EL (cell line): ENCODE measurements at places on chromosomes 11 and 22.

- DNase-seq, result no peak
These were observed 50.9 kb upstream of the LINC01488 start for GRCh38 chr11:69430566-69430965.

DNA sequence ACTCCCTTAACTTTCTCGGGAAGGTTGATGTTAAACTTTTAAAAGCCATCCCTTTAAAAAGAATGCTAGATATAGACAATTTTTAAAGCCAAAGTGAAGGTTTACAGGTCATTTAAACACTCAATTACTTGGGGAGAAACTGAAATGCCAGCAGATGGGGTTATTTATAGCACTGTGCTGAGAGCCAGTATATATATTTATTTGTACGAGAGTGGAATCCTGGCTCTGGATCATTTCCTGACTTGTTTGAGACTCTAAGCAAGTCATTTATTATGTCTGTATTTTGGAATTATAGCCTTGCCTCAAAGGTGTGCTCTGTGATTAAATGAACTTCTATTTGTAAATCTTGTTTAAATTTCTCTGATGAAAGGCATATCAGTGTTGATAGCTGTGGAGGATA, 6.8 kb upstream of the ZBED5 start:
- no peak for DNase-seq

- DNase-seq, result peak; percentile 3
These were observed 154.4 kb upstream of the FAT3 start for GRCh38 chr11:92070026-92070889.

GRCh38 chr11:8356216-8356615, 92.5 kb upstream of the LMO1 start:
- no peak for DNase-seq

DNA sequence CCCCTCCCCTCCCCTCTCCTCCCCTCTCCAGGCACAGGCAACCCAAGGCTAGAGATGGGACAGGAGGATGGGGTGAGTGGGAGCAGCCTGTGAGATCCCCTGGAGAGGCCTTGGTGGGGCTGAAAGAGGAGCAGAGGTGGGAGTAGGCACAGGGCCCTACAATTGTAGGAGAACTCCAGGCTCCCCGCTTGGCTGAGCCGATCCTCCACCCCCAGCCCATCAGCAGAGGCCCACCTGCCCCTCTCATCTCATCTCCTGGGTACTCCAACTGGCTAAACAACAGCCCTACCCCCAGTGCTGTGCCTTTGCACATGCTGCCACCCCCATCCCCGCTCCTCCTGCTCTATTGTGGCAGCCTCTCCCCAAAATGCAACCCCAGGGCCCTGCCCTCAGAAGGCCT, 52.0 kb upstream of the A4GALT start:
- no peak for DNase-seq

- no peak for DNase-seq
These were observed 441.0 kb downstream of the NTM start for GRCh38 chr11:131811383-131811782.

- DNase-seq, result peak; percentile 56
These were observed 9.3 kb upstream of the CEP295 start for GRCh38 chr11:93652161-93652597.
